Activated CD4-positive, alpha-beta T cell treated with anti-CD3 and anti-CD28 coated beads for 24 hours (primary cell): ENCODE measurements at places on chromosomes 16 and 17.

- no peak for DNase-seq
These were observed 128.2 kb downstream of the CLEC16A start for GRCh38 chr16:11072420-11073153.

- DNase-seq = no peak
These were observed 4.0 kb downstream of the ALDH3A2 start for GRCh38 chr17:19652595-19652994.

GRCh38 chr16:46817961-46818360, 13.0 kb downstream of the C16orf87 start:
- no peak for DNase-seq

DNA sequence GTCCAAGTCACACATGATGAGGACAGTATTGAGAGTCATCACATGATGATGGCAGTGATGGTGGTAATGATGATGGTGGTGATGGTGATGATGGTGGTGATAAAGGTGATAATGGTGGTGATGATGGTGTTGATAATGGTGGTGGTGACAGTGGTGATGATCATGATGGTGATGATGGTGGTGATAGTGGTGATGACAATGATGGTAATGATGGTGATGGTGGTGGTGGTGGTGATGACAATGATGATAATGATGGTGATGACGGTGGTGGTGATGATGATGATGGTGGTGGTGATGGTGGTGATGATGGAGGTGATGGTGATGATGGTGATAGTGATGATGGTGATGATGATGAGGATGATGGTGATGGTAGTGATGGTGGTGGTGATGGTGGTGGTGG, 190.2 kb upstream of the ZNF469 start:
- no peak for DNase-seq

GRCh38 chr17:8953156-8953885, 12.2 kb downstream of the PIK3R5 start:
- no peak for DNase-seq

DNA sequence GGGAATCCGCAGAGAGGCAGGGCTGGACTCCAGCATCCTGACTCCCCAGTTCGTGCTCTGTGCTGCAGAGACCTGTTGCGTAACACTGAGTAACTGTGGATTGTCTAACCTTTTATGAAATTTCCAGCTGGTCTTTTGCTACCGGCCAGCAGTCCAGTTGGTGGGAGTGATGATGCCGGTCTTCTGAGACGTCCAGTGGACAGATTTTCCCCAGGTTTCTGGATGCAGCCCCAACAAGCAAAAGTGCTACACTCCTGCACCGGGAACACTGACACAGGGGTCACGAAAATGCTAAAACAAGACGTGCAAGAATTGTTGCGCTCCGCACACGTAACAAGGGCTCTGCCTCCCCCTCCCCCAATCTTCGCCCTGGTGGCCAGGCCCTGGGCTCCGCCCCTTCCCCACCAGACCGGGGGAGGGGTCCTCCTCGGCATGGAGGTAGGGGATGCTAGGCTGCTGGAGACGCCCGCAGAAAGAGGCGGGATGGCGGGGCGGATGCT, 701 bp upstream of the MRC2 start:
- DNase-seq = no peak

DNA sequence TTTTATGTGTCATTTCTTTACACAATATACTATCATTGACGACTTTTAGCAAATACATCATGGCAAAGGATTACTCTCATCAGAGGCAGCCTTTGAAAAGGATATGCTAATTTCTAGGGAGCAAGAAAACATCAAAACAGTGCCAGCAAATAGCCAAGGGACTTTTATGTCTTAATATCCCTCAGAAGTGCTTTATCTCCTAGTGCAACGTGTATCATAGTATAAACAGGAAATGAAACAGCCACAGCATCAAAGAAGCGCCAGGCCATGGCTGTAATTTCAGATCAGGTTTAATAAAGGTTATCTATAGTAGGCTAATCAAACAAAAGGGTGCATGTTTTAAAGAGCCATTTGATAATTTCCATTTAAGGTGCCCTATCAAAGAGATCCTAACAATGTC, 159.9 kb downstream of the AXIN2 start:
- DNase-seq = no peak
